ENCODE measurements at places on chromosomes 5 and 9.
A peak's percentile ranks its signal among the peaks of the same experiment; 100 is the strongest.

- no peak overlapping the region for H3K27ac ChIP-seq
- H3K27me3 ChIP-seq, result no peaks in the 10 kb centered on the region
- H3K4me1 ChIP-seq, result no peaks in the 10 kb centered on the region
These were observed 30.3 kb upstream of the RFK start for GRCh38 chr9:76424491-76424890.

- H3K36me3 ChIP-seq, result no peaks in the 10 kb centered on the region
- H3K27me3 ChIP-seq, result no peaks in the 10 kb centered on the region
- H3K4me1 ChIP-seq, result no peaks in the 10 kb centered on the region
- no peak for DNase-seq
- H3K27ac ChIP-seq, result no peak overlapping the region
- H3K4me3 ChIP-seq, result no peak overlapping the region
These were observed 113.9 kb downstream of the WNK2 start for GRCh38 chr9:93297659-93298497.

DNA sequence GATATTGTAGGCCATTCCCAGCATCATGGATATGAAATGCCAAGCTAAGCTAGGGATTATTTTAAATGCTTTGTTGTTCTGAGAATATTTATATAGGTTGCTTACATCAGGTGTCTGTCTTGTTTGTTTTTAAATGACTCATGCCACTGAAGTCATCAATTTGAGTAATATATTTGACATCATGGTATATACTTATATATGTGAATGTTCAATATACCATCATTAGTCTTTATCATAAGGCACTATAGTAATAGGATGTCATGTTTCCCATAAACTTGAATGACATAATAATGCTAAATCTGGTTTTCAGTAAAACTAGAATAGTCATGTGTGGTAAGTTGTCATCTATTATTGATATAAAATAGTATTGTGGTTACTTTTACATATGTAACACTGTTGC is 13.1 kb downstream of the C9orf85 start:
- no peaks in the 10 kb centered on the region for H3K36me3 ChIP-seq
- no peak overlapping the region for H3K4me3 ChIP-seq
- no peak for DNase-seq
- no peaks in the 10 kb centered on the region for H3K4me1 ChIP-seq

DNA sequence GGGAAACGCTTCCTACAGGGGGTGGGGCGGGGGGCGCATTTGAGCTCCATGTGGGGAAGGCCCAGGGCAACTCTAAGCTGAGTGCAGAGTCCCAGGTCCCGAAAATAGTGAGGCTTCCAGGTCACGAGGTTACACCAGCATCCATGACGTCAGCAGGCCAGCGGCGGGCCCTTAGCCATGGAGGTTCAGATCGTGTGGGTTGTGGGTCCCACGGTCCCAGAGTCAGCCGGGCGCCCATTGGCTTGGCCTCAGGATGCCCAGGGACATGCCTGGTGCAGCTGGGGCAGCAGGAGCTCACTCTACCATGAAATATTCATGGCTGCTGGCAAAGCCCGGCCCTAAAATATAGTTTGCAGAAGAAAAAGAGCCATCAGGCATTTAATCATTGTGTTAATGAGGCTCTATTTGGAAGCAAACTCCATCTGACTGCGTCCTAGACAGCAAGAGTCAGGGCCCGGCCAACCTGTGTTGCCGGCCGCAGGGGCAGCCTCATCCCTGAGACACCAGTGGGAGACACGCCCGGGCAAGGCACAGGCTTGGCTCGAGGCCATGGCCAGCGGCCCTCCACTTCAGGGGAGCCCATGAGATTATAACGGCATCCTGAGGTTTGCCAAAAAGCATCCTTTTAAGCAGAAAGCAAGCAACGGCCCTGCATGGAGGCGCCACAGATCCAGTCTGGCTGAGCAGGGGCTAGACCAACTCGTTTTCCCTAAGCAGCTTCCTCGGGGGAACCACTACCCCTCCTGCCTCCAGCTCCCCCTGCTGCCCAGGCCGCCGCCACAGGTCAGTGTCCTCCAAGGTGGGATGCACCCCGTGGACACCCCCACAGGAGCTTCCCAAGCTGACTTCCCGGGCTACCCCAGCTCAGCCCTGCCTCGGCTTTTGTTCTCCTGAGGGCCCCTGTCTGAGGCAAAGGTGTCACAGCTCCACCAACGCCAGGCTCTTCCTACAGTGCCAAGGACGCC is 108.9 kb upstream of the PPP1R26 start:
- no peak for DNase-seq
- no peak overlapping the region for H3K27ac ChIP-seq
- no peak overlapping the region for H3K4me3 ChIP-seq

- peak overlapping the region; percentile 85 for H3K27ac ChIP-seq
- no peaks in the 10 kb centered on the region for H3K36me3 ChIP-seq
- H3K4me3 ChIP-seq, result peak overlapping the region; percentile 64
- no peaks in the 10 kb centered on the region for H3K27me3 ChIP-seq
These were observed 600 bp downstream of the ENC1 start for GRCh38 chr5:74639807-74640449.

DNA sequence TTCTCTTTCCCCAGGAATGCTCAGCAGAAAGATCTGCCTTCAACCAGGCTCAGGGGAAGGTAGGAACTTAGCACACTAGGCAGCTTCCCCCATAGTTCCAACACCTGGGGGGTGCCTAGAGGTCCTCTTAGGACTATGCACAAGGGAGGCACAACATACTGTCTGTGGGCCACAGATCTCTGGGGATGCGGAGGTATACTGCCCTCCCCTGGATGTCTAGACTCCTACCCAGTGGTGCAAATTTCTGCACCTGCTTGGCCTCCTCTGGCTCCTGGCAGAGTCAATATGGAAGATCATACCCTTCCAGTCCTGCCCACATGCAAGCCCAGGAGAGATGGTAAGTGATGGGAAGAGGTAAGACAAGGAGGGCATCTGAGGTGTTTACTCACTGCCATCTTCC is 247.5 kb upstream of the DAPK1 start:
- H3K4me1 ChIP-seq, result no peaks in the 10 kb centered on the region
- no peak for DNase-seq
- H3K27ac ChIP-seq, result peak overlapping the region; percentile 48
- no peaks in the 10 kb centered on the region for H3K27me3 ChIP-seq
- no peaks in the 10 kb centered on the region for H3K36me3 ChIP-seq

DNA sequence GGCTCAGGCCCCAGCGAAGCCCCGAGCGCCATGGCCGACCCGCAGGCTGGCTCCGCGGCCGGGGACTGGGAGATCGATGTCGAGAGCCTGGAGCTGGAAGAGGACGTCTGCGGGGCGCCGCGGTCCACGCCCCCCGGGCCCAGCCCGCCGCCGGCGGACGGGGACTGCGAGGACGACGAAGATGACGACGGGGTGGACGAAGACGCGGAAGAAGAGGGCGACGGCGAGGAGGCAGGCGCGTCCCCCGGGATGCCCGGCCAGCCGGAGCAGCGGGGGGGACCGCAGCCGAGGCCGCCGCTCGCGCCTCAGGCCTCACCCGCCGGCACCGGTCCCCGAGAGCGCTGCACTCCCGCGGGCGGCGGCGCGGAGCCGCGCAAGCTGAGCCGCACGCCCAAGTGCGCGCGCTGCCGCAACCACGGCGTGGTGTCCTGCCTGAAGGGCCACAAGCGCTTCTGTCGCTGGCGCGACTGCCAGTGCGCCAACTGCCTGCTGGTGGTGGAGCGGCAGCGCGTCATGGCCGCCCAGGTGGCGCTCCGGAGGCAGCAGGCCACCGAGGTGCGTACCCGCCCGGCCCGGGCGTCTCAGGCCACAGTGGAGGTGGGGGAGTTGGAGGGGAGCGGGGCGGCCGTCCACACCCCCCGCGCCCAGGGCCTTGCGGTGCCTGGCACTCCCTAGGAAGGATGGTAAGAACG is 1.6 kb downstream of the DMRT2 start:
- no peak for DNase-seq
- H3K27me3 ChIP-seq, result peaks cover 4% of the 10 kb centered on the region
- H3K4me3 ChIP-seq, result peak overlapping the region; percentile 56
- no peaks in the 10 kb centered on the region for H3K36me3 ChIP-seq
- H3K4me1 ChIP-seq, result peaks cover 22% of the 10 kb centered on the region

DNA sequence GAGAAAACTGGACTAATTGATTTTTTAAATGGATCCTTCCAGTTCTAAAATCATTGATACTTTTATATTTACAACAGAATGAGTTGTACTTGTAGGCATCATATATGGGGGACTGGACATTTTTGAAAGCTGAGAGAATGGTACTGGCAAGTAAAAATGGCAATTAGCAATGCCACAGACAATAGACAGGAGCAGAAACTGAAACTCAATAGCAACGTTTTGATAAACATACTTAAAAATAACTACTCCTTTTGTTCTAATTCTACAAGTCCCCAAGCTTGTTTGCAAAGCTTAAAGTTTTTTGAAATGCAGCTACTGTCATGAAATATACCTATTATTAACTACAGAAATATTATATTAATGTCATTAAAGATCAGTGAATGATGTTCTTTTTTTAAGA is 52.8 kb upstream of the FBXL7 start:
- H3K4me3 ChIP-seq, result no peak overlapping the region
- DNase-seq, result no peak
- H3K36me3 ChIP-seq, result no peaks in the 10 kb centered on the region

GRCh38 chr9:72895122-72895521 is 57.7 kb downstream of the ALDH1A1 start:
- no peaks in the 10 kb centered on the region for H3K4me1 ChIP-seq
- no peak for DNase-seq
- no peak overlapping the region for H3K4me3 ChIP-seq
- H3K27me3 ChIP-seq, result no peaks in the 10 kb centered on the region

DNA sequence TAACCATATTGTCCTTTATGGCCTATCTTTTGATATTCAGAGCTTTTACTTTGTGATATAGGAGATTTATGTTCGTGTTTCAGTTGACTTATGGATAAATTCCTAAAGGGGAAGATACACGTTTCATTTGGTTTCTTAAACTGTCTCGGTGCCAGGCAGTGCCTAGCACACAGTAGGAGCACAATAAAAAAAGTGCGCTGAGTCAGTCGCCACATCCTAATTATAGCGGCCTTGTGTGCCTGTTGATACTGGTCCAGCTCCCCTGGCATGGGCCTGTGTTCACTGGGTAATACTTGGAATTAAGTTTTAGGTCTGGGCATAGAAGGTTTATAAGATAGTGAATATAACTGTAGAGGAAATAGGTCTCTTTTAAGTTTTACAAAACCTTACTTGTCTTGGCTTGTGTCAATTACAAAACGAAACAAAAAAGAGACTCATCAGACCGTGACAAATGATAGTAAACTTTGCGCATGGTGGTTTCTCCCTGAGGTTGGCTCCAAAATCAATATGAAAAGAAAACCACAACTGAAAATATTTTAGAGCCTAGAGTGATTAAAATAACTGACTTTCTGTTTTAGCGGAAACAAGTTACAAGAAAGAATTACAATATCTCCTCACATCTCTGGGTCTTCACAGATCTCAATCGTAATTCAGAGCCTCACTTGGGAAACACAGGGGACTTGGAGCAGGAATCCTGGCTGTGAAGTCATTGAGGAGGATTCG is 84.8 kb downstream of the MVB12B start:
- H3K36me3 ChIP-seq, result no peaks in the 10 kb centered on the region
- H3K27me3 ChIP-seq, result no peaks in the 10 kb centered on the region
- peak overlapping the region; percentile 26 for H3K27ac ChIP-seq
- no peak overlapping the region for H3K4me3 ChIP-seq
- H3K4me1 ChIP-seq, result no peaks in the 10 kb centered on the region

DNA sequence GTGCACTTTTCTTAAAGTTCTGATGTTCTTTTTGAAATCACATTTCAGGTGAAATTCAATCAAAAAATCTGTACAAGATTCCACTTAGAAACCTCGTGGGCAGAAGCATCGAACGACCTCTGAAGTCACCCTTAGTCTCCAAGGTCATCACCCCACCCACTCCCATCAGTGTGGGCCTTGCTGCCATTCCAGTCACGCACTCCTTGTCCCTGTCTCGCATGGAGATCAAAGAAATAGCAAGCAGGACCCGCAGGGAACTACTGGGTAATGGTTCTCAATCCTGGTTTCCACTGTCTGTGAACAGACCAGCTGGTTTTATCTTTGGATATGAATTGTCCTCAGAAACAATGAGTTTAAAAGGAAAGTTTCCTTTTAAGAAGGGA is 8.1 kb upstream of the SLC2A8 start:
- no peaks in the 10 kb centered on the region for H3K4me1 ChIP-seq
- no peaks in the 10 kb centered on the region for H3K27me3 ChIP-seq
- no peaks in the 10 kb centered on the region for H3K36me3 ChIP-seq
- no peak overlapping the region for H3K4me3 ChIP-seq

DNA sequence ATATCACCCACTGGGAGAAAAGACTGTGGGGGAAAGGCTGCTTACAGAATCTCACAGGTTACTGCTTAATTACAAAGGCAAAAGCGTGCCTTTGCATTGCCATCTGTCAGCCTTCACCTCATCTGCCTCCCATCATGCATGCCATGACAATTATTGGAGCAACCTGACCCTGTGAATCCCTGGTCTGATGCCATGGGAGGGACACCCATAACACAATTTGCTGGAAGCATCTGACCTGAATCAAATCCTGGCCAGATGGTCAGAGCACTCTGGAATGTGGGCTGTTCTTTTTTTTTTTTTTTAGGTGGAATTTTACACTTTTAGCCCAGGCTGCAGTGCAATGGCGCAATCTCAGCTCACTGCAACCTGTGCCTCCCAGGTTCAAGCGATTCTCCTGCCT is 11.6 kb upstream of the RETREG1 start:
- H3K4me1 ChIP-seq, result no peaks in the 10 kb centered on the region
- no peaks in the 10 kb centered on the region for H3K36me3 ChIP-seq
- no peak overlapping the region for H3K27ac ChIP-seq
- no peak overlapping the region for H3K4me3 ChIP-seq
- DNase-seq, result no peak

DNA sequence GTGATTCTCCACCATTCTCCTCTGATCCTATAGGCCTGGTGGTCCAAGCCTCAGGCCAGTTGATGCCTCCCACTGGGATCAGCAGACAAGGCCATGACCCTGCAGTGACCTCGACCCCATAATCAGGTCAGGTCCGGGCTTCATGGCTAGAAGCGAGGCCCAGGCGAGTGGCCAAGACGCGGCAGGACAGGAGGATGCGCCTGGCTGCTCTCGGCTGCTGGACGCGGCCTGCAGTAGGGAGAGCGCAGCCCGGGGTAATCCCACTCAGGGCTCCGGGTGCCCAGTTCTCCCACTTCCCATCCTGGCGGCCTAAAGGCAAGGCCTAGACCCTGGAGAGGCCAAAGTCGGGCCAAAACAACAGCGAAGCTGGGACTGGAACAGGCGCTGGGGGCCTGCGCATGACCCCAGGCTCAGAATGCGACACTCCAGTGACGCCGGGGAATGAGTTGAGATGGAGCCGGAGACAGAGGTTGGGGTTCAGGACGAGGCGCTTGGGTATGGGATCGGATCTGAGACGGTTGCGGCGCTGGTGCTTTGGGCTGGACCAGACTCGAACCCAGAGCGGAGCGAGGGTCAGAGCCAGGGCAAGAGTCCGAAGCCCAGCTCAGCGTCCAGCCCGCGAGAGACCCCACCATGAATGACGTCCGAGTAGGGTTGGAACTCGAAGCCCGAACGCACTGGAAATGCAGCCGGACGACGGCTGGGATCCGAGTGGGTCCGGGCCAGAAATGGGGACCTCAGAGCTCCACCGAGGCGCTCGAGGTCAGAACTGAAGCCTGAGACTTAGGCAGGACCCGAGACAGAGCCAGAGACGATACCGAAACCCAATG is 3.2 kb downstream of the LHX6 start:
- no peak for DNase-seq
- H3K36me3 ChIP-seq, result no peaks in the 10 kb centered on the region
- H3K4me3 ChIP-seq, result peak overlapping the region; percentile 15
- peaks cover 3% of the 10 kb centered on the region for H3K4me1 ChIP-seq

- H3K4me3 ChIP-seq, result no peak overlapping the region
- DNase-seq, result no peak
- H3K27me3 ChIP-seq, result no peaks in the 10 kb centered on the region
- H3K27ac ChIP-seq, result no peak overlapping the region
- H3K36me3 ChIP-seq, result no peaks in the 10 kb centered on the region
- H3K4me1 ChIP-seq, result no peaks in the 10 kb centered on the region
These were observed 144.3 kb downstream of the ACTBL2 start for GRCh38 chr5:57338068-57338867.
